Chondrocyte (in vitro differentiated cells): ENCODE measurements at places on chromosomes 12 and 14.

DNA sequence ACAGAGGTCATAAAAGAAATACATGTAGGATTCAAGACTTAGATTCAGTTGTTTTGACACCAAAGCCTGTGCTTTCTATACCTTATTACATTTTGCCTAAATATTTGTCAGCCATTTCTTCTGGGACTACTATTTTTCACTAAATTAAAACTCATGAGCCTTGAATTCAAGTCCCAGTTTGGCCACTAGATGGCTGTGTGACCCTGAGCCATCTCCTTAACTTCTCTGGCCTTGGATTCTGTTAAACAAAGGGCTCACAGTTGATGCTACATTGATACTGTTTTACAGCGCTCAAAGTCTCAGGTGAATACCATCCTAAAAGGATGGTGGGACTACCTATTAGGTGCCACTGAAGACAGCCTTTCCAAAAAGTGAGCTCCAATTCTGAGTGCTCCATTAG, 39.6 kb upstream of the CCDC198 start:
- H3K27ac ChIP-seq, result no peak overlapping the region
- H3K27me3 ChIP-seq, result peaks cover 5% of the 10 kb centered on the region
- H3K4me3 ChIP-seq, result no peak overlapping the region
- no peaks in the 10 kb centered on the region for H3K4me1 ChIP-seq
- H3K36me3 ChIP-seq, result no peaks in the 10 kb centered on the region

GRCh38 chr12:32208355-32208754, 101.7 kb downstream of the BICD1 start:
- H3K4me1 ChIP-seq, result peaks cover 4% of the 10 kb centered on the region
- H3K27me3 ChIP-seq, result no peaks in the 10 kb centered on the region
- no peak for DNase-seq
- H3K36me3 ChIP-seq, result peaks cover 2% of the 10 kb centered on the region

GRCh38 chr12:120817559-120818330, 86.4 kb downstream of the SPPL3 start:
- H3K27ac ChIP-seq, result peak overlapping the region; percentile 79
- peaks cover 2% of the 10 kb centered on the region for H3K36me3 ChIP-seq
- H3K4me3 ChIP-seq, result peak overlapping the region; percentile 3
- no peaks in the 10 kb centered on the region for H3K27me3 ChIP-seq
- H3K4me1 ChIP-seq, result peaks cover 29% of the 10 kb centered on the region

GRCh38 chr14:85934886-85935254, 404.9 kb downstream of the FLRT2 start:
- peaks cover 8% of the 10 kb centered on the region for H3K4me1 ChIP-seq
- no peak for DNase-seq
- H3K27ac ChIP-seq, result no peak overlapping the region
- no peaks in the 10 kb centered on the region for H3K27me3 ChIP-seq
- H3K4me3 ChIP-seq, result peak overlapping the region; percentile 71

DNA sequence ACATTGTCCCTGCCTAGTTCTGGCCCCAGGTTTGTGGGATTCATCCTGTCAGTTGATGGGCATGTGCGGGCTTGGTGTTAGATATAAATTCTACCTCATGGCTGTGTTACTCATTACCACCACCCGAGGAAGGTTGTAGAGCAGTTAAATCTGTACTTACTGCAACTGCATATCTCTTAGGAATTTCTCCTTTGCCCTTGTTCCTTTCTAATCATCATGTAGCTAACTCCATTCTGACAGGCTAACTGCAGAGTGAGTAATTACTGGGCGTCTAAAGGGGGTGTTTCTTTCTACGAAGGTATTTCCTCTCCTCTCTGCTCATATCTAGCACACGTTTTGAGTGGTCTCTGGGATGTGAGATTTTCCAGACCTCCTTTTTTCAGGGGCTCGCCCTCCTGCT, 1076.7 kb downstream of the TMTC2 start:
- H3K27ac ChIP-seq, result no peak overlapping the region
- peak; percentile 12 for DNase-seq
- no peaks in the 10 kb centered on the region for H3K4me1 ChIP-seq
- H3K27me3 ChIP-seq, result no peaks in the 10 kb centered on the region

DNA sequence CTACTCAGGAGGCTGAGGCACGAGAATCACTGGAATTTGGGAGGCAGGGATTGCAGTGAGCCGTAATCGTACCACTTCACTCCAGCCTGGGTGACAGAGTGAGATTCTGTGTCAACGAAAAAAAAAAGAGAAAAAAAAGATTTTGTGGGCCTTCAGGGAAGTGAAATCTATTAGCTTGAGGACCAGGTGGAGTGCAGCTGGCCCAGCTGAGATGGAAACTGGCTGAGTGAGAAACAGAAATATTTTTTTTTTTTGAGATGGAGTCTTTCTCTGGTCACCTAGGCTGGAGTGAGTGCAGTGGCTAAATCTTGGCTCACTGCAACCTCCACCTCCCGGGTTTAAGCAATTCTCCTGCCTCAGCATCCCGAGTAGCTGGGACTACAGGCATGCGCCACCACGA, 2.3 kb upstream of the CLEC4C start:
- no peaks in the 10 kb centered on the region for H3K4me1 ChIP-seq
- DNase-seq, result no peak
- H3K4me3 ChIP-seq, result no peak overlapping the region
- no peak overlapping the region for H3K27ac ChIP-seq

- H3K36me3 ChIP-seq, result no peaks in the 10 kb centered on the region
- H3K27ac ChIP-seq, result no peak overlapping the region
- peaks cover 7% of the 10 kb centered on the region for H3K4me1 ChIP-seq
- no peak for DNase-seq
These were observed 12.9 kb downstream of the PRKCH start for GRCh38 chr14:61334197-61334701.

DNA sequence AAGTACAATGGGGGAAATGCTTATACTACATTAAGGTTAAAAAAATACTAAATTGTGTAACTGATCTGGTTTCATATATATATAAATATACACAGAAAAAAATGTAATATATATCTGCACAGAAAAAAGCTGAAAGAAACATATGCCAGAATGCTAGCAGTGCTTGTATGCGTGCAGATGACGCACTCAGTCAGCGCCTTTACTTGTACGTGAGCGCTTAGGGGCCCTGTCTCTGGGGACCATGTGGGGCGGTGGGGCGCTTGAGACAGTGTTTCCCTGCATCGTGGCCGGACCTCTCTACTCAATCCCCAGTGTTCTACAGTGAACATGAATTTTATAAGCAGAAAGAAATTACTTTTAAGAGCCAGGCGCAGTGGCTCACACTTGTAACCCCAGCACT, 7.0 kb downstream of the ANKRD9 start:
- peaks cover 7% of the 10 kb centered on the region for H3K4me1 ChIP-seq
- no peak overlapping the region for H3K27ac ChIP-seq
- H3K4me3 ChIP-seq, result no peak overlapping the region
- no peaks in the 10 kb centered on the region for H3K27me3 ChIP-seq

DNA sequence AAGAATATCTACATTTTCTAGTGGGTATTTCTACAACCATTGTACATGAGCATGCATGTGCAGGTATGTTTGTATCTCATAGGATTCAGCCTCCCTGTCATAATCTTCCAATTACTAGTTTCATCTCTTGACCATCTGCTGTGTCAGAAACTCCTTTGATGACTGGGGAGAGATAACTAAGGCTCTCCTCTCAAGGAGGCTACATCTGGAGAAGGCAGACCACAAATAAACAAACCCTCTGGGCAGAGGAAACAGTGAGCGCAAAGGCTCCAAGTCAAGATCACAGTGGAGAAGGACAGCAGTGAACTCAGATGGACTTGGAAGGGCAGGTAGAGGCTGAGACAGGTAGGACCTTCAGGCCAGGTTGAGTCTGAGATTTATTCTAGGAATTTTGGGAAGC, 166.4 kb downstream of the PELI2 start:
- H3K4me1 ChIP-seq, result no peaks in the 10 kb centered on the region
- no peak overlapping the region for H3K27ac ChIP-seq
- H3K27me3 ChIP-seq, result no peaks in the 10 kb centered on the region
- no peak for DNase-seq
- H3K4me3 ChIP-seq, result no peak overlapping the region
- no peaks in the 10 kb centered on the region for H3K36me3 ChIP-seq

DNA sequence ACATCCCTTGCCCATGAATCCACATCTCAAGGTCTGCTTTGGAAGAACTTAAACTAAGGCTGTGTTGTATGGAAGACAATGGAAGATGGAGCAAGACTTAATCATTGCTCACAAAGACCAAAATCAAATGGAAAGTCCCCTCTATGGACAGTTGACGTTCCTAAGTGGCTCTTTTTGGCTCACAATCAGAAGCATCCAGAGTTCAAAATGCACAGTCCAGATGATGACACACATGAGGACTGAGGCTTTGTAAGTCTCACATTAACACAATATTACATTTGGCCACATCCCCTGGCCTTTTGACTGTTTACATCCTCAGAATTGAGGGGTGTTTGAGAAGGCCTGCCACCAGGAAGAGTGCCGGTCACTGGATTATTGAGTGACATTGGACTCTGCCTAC, 122.3 kb upstream of the CPM start:
- H3K27ac ChIP-seq, result no peak overlapping the region
- H3K27me3 ChIP-seq, result no peaks in the 10 kb centered on the region
- no peaks in the 10 kb centered on the region for H3K36me3 ChIP-seq
- peaks cover 32% of the 10 kb centered on the region for H3K4me1 ChIP-seq
- no peak overlapping the region for H3K4me3 ChIP-seq

GRCh38 chr14:102316338-102316742, 3.2 kb upstream of the ZNF839 start:
- H3K27me3 ChIP-seq, result no peaks in the 10 kb centered on the region
- peak overlapping the region; percentile 76 for H3K4me3 ChIP-seq
- H3K4me1 ChIP-seq, result peaks cover 62% of the 10 kb centered on the region
- no peaks in the 10 kb centered on the region for H3K36me3 ChIP-seq
- DNase-seq, result no peak
- H3K27ac ChIP-seq, result peak overlapping the region; percentile 92
